Spinal cord (tissue), 10 donors: ENCODE measurements at places on chromosomes 12 and 14.

- H3K27me3 ChIP-seq = no peaks in the 10 kb centered on the region
- no peak for DNase-seq
- no peaks in the 10 kb centered on the region for H3K36me3 ChIP-seq
- H3K27ac ChIP-seq = no peak overlapping the region
- no peaks in the 10 kb centered on the region for H3K4me1 ChIP-seq
- no peak overlapping the region for H3K4me3 ChIP-seq
These were observed 827.2 kb downstream of the FLRT2 start for GRCh38 chr14:86357119-86357518.

DNA sequence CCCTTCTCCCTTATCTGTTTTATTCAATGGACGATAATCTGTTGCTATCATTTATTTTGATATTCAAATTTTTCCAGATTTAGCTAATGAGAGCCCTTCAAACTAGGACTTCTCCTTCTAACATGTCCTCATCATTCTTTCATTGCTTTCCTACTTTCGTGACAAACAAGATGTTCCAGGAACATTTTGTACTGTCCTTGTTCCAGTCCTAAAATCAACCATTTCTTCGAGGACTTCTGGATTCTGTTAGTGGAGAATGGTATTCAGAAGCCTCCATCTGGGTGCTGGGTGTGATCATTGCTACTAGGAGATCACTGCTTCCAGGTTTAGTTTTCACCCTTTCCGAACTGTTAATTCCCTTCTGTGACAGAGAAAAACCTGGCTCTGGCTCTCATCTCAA lies 29.5 kb upstream of the FBXO34 start:
- DNase-seq = no peak
- H3K27me3 ChIP-seq = peaks cover 17% of the 10 kb centered on the region
- H3K4me1 ChIP-seq = peaks cover 4% of the 10 kb centered on the region
- no peaks in the 10 kb centered on the region for H3K36me3 ChIP-seq
- H3K27ac ChIP-seq = no peak overlapping the region
- H3K4me3 ChIP-seq = no peak overlapping the region

DNA sequence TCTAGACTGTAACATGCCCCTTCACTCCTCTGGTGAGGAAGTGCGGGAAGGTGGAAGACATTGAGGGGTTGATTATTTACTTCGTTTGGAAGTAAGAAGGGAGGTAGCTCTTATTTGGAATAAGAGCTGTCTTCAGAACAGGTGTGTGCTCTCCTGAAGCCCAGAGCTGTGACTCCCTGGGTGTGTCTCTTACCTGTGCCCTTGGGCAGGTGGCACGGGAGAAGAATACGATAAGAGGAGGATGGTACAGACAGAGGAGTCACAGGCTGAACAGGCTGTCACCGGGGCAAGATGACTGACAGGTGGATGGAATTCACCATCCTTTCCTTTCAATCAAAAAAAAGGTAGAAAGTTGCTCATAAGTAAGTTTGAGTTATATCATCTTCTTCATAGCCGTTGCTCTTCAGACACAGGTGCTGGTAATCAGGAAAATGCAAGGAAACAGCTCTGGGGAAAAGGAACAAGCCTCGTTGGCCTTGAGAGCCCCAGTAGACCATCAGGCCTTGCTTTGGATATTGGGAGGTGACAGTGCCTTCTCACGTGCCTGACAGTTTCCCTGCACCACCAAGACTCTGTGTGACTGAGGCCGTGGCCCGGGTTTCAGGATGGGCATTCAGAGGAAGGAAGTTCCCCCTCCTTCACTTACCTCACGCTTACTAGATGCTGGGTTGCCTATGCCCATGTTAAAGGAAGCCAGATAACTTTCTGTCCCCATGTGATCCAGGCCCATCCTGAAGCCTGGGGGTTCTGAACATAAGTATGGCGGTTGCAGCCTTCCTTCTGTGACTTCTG lies 120.4 kb downstream of the ETV6 start:
- no peaks in the 10 kb centered on the region for H3K27me3 ChIP-seq
- peaks cover 20% of the 10 kb centered on the region for H3K4me1 ChIP-seq

GRCh38 chr14:80942191-80942600 lies 658 bp upstream of the CEP128 start:
- no peak for DNase-seq
- no peaks in the 10 kb centered on the region for H3K27me3 ChIP-seq
- H3K27ac ChIP-seq = no peak overlapping the region

- H3K36me3 ChIP-seq = no peaks in the 10 kb centered on the region
- H3K4me1 ChIP-seq = peaks cover 16% of the 10 kb centered on the region
- DNase-seq = no peak
These were observed 36.6 kb upstream of the CLMN start for GRCh38 chr14:95356245-95356869.

DNA sequence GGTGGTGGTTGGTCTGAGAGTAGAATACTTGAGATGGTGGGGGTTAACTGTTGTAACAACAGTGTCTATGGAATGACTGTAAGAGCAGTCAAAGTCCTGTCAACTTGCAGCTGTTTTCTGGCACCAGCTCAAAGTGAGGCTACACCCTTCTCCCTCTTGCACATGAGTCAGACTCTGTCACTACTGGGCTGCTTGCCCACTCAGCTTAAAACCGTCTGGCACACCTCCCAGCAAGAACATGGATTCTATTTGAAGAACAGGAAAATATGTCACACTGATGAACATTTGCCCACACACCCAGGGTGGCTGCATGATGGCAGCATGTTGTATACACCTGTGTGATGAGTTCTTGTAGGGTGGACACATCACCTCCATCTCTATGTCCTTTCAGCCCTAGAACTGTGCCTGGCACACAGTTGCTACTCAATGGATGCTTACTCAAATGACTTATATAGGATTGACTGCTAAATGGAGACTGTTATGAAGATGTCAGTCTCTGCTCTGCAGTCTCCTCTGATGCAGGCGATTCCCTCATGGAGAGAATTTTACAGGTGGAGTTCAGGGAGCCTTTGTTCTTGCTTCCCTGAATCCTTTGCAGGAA lies 19.3 kb upstream of the SERPINA6 start:
- no peaks in the 10 kb centered on the region for H3K27me3 ChIP-seq
- no peaks in the 10 kb centered on the region for H3K36me3 ChIP-seq
- no peak overlapping the region for H3K4me3 ChIP-seq
- DNase-seq = peak; percentile 32

DNA sequence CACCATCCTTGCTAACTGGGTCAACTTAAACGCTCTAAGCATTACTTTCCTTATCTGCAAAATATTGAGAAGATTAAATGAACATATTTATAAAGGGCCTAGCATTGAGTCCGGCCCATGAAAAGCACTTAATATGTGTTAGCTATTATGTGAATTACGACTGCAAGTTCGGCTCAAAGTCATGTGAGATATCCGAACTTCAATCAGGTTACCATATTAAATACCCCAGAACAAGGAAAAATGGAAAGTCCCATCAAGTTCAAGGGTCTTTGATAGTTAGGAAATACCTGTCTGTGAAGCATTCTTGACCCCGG lies 487 bp upstream of the NRDE2 start:
- peak overlapping the region; percentile 92 for H3K27ac ChIP-seq
- DNase-seq = no peak
- H3K27me3 ChIP-seq = no peaks in the 10 kb centered on the region
- H3K36me3 ChIP-seq = no peaks in the 10 kb centered on the region
- peak overlapping the region; percentile 88 for H3K4me3 ChIP-seq

DNA sequence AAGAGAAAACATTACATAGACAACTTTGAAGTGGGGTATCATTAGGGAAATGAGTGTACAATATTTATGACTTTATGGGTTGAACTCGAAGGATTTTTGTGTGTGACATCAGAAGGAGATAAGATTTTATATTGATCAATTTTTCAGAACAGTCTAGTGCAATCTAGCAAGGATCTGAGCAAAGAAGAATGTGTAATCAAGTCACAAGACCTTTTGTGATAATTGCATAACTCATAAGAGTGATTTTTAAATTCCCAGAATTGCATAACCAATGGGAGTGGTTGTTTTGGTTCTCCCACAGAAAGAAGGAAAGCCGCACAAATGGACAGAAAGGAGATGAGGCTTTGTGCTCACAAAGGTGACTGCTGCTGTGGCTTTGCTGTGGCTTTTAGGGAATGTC lies 441.8 kb upstream of the FLRT2 start:
- no peaks in the 10 kb centered on the region for H3K4me1 ChIP-seq
- no peaks in the 10 kb centered on the region for H3K27me3 ChIP-seq
- no peak for DNase-seq

GRCh38 chr12:31849090-31849687 lies 110.0 kb upstream of the RESF1 start:
- no peaks in the 10 kb centered on the region for H3K4me1 ChIP-seq
- no peak overlapping the region for H3K27ac ChIP-seq
- no peaks in the 10 kb centered on the region for H3K27me3 ChIP-seq

DNA sequence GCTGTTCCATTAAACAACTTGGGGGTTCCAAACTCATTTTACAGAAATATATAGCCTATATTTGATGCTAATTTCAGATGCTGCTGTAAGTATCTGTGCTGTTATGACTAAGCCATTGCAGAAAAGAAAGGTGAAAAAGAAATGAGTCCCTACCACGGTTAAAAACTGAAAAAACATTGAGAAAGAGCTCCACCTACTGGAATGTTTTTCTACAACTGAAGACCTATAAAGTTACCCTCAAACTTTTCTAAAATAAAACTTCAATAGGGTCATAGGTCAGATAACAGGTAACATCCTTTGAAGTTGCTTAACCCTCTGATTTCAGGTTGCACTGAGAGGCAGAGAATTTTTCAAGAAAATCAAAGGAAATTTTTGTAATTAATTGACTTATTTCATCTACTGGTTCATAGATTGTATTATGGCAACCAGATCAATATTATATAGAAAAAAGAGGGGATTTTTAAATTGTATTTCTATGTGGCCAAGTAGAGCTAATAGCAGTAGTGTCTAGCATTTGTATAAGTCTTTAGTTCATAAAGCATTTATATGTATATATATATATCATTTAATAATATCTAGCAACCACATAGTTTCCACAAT lies 279.9 kb downstream of the RPS29 start:
- H3K27ac ChIP-seq = no peak overlapping the region
- peak; percentile 35 for DNase-seq
- no peak overlapping the region for H3K4me3 ChIP-seq
- no peaks in the 10 kb centered on the region for H3K36me3 ChIP-seq
- no peaks in the 10 kb centered on the region for H3K27me3 ChIP-seq

- no peak overlapping the region for H3K4me3 ChIP-seq
- H3K27ac ChIP-seq = no peak overlapping the region
- no peak for DNase-seq
- H3K27me3 ChIP-seq = no peaks in the 10 kb centered on the region
These were observed 227.1 kb upstream of the FKBP4 start for GRCh38 chr12:2567711-2568110.

DNA sequence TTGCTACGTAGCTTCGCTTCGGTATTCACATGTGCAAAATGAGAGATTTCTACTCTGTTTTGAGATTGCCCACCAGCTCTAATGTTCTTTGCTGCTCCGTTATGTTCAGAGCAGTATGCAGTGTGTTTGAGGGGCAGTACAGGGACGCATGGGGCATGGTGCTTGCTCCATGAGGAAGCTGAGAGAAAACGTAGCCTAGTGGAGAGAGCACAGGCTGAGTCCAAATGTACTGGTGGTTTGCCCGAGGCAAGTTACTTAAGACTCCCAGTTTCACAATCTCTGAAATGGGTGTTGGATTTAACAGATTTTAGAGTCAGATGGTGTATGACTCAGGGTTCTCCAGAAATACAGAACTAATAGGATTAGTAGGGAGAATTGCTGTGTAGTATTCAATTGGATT lies 310.5 kb downstream of the ETNK1 start:
- H3K27me3 ChIP-seq = no peaks in the 10 kb centered on the region
- no peaks in the 10 kb centered on the region for H3K4me1 ChIP-seq

DNA sequence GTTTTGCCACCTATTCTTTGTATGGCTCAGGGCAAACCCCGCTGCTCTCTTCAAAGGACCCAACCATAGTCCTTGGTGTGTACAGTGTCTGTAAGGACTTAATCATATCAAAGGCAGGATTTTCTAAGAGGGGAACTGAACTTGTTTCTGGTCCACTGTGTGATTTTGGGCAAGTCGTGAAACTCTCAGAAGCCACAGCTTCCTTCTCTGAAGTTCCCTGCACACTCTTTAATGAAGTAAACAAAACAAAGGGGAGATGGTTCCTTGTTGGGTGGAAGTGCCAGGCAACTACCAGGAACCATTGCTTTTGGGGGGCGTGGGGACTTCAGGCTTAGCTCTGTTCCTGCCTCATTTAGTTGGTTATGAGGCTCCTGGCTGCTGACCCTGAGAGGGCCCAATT lies 152.4 kb downstream of the VRK1 start:
- DNase-seq = no peak
- no peaks in the 10 kb centered on the region for H3K4me1 ChIP-seq
- H3K27ac ChIP-seq = no peak overlapping the region
- no peaks in the 10 kb centered on the region for H3K27me3 ChIP-seq

GRCh38 chr14:73878436-73878835 lies 8.2 kb upstream of the ZNF410 start:
- H3K4me1 ChIP-seq = no peaks in the 10 kb centered on the region
- no peaks in the 10 kb centered on the region for H3K27me3 ChIP-seq
- DNase-seq = no peak
- peaks cover 3% of the 10 kb centered on the region for H3K36me3 ChIP-seq
- no peak overlapping the region for H3K27ac ChIP-seq

DNA sequence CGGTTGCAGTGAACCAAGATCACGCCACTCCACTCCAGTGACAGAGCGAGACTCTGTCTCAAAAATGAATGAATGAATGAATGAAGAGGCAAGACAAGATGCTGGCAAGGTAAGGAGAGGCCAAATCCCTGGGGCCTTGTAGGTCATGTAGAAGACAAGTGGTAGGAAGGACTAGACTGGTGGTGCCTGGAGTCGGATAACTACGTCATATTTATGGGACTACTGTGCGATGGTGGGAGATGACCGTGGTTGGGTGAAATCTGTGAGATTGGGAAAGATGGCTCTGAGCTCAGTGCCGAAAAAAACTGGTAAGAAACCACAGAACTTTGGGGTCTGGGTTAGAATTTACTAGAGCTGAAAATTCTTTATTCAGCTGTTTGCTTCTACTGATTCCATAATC lies 50.6 kb downstream of the HELB start:
- no peak for DNase-seq
- peaks cover 6% of the 10 kb centered on the region for H3K4me1 ChIP-seq
- no peak overlapping the region for H3K27ac ChIP-seq
- no peak overlapping the region for H3K4me3 ChIP-seq

- H3K4me3 ChIP-seq = no peak overlapping the region
- H3K4me1 ChIP-seq = no peaks in the 10 kb centered on the region
- no peak for DNase-seq
- no peaks in the 10 kb centered on the region for H3K27me3 ChIP-seq
- no peak overlapping the region for H3K27ac ChIP-seq
These were observed 23.2 kb upstream of the APOF start for GRCh38 chr12:56385873-56386272.

DNA sequence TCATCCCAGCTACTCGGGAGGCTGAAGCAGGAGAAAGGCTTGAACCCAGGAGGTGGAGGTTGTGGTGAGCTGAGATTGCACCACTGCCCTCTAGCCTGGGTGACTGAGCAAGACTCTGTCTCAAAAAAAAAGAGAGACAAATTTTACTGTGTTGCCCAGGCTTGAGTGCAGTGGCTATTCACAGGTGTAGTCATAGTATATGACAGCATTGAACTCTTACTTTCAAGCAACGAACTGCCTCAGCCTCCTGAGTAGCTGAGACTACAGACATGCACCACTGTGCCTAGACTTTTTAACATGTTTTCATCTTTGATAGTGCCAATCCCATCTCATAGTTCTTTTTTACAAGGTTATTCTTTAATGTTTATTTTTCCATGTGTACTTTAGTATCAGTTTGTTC lies 13.7 kb downstream of the ARID2 start:
- no peak overlapping the region for H3K4me3 ChIP-seq
- peaks cover 4% of the 10 kb centered on the region for H3K36me3 ChIP-seq
- peaks cover 2% of the 10 kb centered on the region for H3K4me1 ChIP-seq
- no peaks in the 10 kb centered on the region for H3K27me3 ChIP-seq
- no peak for DNase-seq
- H3K27ac ChIP-seq = no peak overlapping the region

- peaks cover 27% of the 10 kb centered on the region for H3K4me1 ChIP-seq
- no peaks in the 10 kb centered on the region for H3K36me3 ChIP-seq
- no peak overlapping the region for H3K4me3 ChIP-seq
- no peak for DNase-seq
- H3K27ac ChIP-seq = no peak overlapping the region
These were observed 158.3 kb downstream of the KIF26A start for GRCh38 chr14:104296388-104297312.
